Activated naive CD8-positive, alpha-beta T cell treated with anti-CD3 and anti-CD28 coated beads, Interleukin-2, amount 50 U/mL, for 16 hours (primary cell): ENCODE measurements at places on chromosomes 5 and 9.

DNA sequence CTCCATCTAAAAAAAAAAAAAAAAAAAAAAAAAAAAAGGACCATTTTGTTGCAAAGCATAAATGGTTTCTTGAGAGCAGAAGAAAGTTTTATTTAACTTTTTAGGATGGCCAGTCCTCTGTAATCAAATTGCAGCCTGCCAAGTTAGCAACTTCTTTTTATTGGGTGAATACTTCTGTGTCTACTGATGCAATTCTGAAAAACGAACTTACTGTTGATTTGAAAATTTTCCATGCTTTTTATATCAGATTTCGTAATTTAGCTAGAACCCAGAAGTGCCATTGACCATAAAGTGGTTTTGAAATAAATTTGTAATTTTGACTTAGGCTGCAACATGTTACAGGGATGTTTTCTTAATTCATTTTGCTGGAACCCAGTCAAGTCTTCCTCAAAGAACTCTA is 269.1 kb upstream of the ACTBL2 start:
- no peak for DNase-seq

GRCh38 chr5:31232273-31232888 is 38.9 kb downstream of the CDH6 start:
- DNase-seq = no peak

DNA sequence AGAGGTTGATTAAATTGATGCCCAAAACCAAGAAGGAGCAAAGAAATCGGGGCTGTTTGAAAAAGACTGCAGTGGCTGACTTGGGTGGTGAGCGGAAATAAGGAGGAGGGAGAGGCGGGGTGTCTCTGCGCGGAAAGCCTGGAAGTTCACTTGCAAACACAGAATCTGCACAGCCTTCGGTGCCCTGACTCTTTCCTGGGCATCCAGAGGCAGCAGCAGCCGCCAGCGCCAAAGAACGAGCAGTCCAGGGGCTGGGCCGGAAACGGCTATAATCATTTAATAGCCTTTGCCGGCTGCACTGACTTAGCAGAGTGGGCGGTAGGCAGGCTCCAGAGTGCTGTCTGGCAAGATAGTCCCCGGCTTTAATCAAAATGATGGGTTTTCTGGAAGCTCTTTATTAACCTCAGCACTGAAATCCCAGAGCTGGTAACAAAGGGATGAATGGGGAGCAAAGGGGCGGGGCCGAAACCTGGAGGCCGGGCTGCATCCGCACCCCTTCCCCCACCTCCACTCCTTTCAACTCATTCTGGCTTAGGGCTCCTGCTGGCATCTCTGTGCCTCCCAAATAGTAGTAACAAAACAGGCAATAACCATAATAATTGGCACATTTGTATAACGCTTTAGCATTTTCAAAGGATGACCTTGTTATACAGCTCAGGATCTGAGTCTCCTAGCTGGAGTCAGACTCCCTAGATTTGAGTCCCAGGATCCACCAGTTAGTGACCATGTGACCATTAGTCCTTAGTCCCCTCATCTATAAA is 35.7 kb downstream of the PCDHAC2 start:
- DNase-seq = no peak

DNA sequence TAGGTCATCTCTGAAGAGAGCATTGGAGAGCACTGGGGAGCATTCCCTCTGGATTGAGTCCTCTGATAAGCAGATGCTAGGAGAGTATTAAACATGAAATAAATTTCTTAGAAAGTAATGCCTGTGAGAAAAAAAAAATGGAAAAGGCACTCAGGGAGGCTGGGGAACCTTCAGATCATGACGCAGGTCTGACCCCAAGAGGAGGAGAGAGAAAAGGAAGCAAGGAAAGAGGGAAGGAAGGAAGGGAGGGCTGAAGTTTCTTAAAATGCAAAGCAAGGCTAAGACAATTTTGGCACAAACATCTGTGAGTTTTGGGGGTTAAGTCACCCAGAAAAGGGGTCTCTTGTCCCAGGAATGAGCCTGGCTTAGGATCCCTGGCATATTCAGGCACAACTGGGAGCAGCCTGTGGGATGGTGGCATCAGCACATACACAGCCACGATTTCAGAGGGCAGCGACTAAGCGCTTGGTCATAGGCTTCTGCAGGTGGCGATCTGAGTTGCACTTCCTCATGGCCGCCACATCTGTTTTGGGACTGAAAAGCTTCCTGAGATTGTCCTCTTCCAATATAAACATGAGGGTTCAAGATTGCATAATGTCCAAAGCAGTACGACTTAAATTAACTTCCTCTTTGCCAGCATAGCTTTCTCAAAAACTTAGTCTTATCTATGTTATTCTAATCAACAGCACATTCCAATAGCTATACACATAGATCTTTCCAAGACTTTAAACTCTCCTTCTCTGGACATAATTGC is 692.7 kb downstream of the DNAH5 start:
- no peak for DNase-seq

DNA sequence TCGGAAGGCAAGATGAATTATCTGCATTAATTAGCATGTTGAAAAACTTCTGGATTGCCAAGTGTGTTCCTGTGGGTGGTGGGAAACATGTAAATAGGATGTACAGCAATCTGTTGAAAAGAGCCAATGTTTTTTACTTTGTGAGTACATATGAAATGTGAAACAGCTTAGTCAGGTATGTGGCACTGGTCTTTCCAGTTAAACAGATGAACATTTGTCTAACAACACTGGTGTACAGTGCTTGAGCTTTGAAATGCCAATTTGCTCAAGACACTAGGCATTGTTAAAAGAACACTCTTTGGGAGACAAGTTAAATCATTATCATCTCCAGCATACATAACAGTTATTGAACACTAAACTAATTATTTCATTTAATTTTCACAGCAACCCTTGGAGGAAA is 107.3 kb upstream of the SLC24A2 start:
- no peak for DNase-seq

DNA sequence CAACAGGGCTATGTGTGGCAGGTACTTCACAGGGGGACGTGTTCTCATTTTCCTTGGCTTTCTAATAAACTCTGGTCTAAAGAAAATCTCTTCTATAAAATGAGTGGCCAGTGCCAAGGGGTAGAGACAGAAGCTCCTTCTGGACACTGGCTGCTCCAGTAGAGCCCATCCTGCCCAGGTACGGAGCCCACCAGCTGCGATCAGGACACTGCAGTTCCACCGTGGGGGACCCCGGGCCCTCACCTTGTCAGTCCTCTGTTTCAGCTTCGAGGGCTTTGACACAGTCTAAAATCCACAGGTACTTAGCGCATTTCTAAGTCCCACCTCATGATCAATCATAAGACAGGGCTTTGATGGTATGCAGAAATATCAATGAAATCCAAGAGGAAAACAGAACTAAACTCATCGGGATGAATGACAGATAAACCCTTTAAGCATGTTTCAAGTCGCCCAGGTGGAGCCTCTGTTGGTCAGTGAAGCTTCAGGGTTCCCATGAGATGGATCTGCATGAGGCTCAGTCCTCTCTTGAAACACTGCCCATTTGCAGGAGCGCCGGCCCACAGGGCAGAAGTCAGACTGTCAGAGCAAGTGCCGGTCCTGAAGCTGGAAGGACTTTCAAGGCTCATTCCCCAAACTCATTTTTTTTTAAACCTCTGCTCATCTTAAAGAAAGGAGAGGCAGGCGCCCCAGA is 20.3 kb upstream of the TERT start:
- DNase-seq = no peak

GRCh38 chr5:109743041-109743531 is 53.4 kb downstream of the MAN2A1 start:
- no peak for DNase-seq

- no peak for DNase-seq
Observed at GRCh38 chr5:78638423-78638822, 10.1 kb downstream of the LHFPL2 start.

DNA sequence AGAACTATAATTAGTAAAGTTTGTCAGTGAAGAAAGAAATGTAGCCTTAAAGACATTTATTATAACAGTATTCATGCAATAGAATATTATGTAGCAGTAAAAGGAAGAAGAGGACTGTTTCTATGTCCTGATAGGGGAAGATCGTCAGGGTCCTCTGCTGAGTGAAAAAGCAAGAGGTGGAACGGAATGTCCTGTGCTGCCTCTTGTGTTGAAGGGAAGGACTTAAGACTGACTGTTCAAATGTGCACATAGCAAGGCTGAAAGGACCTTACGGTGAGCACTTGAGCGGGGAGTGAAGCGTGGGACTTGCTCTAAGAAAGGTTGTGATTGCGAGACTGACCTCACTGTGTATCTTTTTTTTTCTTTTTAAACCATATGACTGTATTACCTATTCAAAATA is 63.2 kb downstream of the SNX24 start:
- no peak for DNase-seq

DNA sequence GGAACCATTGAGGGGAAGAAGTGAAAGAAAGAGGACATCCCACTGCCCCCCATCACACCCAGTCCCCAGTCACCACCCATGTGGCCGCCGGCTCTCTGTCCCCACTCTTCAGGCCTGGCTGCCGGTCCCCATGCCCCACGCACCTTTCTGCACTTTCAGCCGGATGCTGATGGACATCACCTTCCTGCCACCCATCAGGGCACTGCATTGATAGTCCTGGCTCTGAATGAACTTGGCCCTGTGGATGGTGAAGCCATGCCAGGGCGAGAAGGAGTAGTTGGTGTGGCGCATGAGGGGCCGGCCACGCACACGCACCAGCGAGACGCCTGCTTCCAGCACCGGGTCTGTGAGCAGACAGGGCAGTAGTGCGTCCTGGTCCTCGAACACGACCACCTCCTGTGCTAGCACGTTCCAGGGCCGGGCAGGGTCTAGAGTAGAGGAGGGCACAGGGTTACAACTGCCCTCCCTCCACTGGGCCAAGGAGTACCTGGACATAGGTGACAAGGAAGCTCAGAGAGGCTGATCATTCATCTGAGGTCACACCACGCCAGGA is 6.4 kb downstream of the CSF1R start:
- DNase-seq = no peak

- no peak for DNase-seq
Observed at GRCh38 chr9:119165131-119165530, 204.1 kb downstream of the BRINP1 start.

GRCh38 chr5:179430193-179431175 is 85.2 kb upstream of the ADAMTS2 start:
- DNase-seq = no peak

DNA sequence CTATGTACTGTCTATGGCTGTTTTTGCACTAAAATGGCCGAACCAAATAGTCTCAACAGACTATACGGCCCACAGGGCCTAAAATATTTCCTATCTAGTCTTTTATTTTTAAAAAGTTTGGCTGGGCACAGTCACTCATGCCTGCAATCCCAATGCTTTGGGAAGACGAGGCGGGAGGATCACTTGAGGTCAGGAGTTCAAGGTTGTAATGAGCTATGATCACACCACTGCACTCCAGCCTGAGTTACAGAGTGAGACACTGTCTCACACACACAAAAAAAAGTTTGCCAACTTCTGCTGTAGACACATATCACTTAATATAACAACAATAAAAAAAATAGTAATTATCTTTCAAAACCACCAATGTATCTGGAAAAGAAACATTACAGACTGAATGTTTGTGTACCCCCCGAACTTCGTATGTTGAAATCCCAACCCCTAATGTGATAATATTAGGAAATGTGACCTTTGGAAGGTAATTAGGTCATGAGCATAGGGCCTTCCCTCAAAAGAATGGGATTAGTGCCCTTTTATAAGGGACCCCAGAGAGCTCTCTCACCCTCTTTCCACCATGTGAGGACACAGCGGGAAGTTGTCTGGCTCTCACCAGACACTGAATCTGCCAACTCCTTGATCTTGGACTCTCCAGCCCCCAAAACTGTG is 53.5 kb upstream of the HK3 start:
- DNase-seq = no peak

DNA sequence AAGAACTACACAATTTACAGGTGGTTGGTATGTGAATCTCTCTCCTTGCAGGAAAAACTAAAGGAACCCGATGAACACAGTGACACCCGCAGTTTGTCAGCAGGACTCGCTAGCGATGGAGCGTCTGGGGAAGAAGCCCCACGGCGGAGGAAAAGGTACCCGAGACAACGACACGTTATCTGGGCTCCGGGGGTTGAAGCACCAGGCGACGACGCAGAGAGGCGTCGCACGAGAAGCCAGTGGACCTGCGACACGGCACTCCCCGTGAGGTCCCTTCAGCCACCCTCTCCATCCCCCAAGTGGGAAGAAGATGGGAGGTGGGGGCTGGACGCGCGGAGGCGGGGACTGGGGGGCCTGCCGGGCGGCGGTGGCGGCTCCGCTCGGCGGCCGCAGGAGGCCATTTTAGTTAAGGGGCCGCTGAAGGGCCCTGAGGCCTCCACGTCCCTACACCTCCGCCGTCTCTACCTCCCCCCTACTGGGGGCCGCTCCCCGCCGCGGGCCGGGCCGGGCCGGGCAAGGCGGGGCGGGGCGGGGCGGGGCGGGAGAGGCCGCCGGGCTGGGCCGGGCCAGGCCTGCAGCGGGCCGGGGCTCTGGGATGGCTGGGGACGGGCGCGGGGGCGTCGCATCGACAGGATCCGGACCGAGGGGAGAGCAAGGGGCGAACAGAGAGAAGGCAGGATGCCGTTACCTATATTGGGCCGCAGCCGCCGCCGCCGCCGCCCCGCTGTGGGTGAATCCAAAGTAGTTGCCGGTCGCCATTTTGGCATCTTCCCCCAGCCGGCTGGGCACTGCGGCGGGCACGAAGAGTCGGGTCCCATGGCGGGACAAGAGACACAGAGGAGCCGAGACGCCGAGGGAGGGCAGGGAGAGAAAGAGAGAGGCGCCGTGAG is 754 bp downstream of the ZFR start:
- no peak for DNase-seq

GRCh38 chr9:75878488-75878860 is 12.0 kb upstream of the PCSK5 start:
- DNase-seq = no peak

GRCh38 chr5:39759701-39760100 is 334.9 kb upstream of the DAB2 start:
- DNase-seq = no peak

GRCh38 chr5:157657516-157657915 is 5.3 kb upstream of the SOX30 start:
- no peak for DNase-seq

DNA sequence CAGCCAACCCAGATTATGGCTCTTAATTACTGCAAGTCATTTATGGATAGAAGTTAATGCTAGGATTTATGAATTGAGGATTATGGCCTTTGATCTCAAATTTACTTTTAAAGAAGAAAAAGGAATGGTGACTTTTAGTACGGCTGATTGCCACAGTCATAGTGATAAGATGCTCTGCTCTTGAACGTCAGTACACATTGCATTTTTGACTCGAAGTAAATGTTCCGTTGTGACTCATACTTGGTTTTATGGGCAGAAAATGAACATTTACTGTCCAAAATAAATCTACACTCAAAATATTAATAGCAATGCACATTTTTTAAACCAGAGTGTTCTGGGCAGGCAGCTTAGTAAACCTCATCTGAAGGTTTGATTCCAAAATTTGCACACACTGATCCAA is 830 bp downstream of the ADAMTSL1 start:
- DNase-seq = no peak

DNA sequence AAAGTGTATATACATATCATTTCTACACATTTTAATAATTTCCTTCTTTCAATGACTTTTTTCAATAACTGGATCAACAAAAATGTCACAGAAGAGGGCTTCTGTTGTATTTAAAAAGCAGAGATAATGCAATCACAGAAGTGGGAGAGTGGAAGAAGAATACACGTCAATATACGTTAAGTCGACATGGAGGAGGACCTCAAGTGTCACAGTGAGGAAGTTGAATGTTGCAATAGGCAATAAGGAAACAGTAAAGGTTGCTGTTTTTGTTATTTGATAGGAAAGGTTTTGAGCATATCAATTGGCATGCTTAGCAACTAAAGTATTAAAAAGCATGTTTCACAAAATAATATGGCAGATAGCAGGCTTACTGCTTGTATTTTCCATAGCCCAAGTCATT is 184.0 kb upstream of the NR4A3 start:
- DNase-seq = no peak

- DNase-seq = no peak
Observed at GRCh38 chr5:142000704-142001484, 11.9 kb downstream of the GNPDA1 start.
